ENCODE measurements at places on chromosomes 11 and 22.

DNA sequence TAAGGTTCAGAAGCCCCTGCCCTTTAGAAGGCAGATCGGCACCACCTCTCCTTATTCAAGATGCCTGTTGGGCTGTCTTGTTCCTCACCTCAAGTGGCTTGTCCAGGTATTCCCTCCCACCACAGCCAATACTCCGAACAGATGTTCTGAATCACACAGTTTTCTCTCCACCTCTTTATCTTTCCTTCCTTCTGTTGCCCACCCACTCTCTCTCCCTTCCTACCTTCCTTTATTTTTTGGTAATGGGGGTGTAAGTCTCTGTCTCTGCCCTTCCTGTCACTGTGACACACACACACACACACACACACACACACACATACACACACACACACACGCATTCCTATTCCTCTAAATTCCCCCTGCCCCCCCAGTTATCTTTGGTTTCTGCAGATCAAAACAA, 8.4 kb downstream of the BEST1 start:
- DNase-seq, result peak; percentile 27

- no peak for DNase-seq
Observed at GRCh38 chr11:81359476-81359875, 1374.2 kb downstream of the FAM181B start.

DNA sequence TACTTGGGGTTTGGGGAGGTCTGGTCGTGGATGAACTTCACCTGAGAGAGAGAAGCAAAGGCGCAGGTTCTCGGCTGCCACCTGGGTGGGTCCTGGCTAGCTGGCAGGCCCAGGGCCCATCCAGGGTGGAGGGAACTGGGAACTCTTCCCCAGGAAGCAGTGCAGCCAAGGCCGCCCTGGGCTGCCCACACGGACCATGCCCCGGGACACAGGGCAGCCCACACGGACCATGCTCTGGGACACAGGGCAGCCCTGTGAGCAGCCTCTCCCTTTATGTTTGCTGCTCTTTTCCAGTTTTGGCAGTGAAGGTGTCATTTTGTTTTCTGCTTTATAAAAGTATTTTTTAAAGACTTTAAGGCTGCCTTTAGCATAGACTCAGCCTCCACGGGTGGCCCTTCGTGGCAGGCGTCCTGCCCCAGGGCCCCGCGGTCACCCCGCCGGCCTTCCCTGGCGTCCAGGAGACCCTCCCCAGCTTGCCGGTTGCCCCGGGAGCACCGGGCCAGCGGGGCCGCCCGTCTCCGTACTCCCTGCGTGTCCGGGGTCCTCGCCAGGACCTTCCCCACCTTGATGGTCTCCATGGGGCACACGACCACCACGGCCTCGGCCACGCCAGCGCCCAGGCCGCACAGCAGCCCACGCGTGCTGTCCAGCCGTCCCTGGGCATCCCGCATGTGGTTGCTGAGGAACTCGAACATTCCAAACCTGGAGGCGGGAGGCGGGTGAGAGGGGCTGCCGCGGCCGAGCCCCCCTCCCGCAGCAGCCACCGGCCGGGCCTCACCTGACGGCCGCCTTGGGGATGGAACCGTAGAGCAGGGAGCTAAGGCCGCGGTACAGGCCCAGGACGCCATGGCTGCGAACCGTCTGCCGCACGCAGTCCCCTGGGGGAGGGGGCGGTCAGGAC, 1.1 kb downstream of the SLC25A1 start:
- DNase-seq, result no peak

GRCh38 chr11:75337195-75337654, 14.2 kb downstream of the ARRB1 start:
- no peak for DNase-seq

GRCh38 chr11:86587264-86588193, 84.9 kb downstream of the ME3 start:
- DNase-seq, result no peak

DNA sequence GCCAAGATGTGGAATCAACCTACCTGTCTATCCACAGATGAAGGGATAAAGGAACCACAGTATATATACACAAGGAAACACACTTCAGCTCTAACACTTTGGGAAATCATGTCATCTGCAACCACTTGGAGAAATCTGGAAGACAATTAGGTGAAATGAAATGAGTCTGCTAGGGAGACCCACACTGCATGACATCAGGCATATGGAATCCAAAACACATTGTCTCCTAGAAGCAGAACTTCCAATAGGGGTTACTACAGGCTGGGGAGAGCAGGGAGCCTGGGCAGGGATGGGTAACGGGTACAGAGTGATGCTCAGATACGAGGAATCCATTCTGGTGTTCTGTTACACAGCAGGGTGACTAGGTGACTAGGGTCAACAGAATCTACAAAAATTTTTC, 18.3 kb downstream of the RGL4 start:
- DNase-seq, result no peak

All from SW480 (cell line).